CD4-positive, alpha-beta T cell treated with Interleukin-6 for 4 hours (primary cell): ENCODE measurements at places on chromosomes 11 and 22.

GRCh38 chr11:67317888-67318555 is 14.7 kb downstream of the SSH3 start:
- DNase-seq: peak; percentile 49

GRCh38 chr11:127034973-127035372 is 34.4 kb upstream of the KIRREL3 start:
- no peak for DNase-seq

GRCh38 chr11:128246364-128246801 is 341.0 kb downstream of the ETS1 start:
- DNase-seq: no peak

DNA sequence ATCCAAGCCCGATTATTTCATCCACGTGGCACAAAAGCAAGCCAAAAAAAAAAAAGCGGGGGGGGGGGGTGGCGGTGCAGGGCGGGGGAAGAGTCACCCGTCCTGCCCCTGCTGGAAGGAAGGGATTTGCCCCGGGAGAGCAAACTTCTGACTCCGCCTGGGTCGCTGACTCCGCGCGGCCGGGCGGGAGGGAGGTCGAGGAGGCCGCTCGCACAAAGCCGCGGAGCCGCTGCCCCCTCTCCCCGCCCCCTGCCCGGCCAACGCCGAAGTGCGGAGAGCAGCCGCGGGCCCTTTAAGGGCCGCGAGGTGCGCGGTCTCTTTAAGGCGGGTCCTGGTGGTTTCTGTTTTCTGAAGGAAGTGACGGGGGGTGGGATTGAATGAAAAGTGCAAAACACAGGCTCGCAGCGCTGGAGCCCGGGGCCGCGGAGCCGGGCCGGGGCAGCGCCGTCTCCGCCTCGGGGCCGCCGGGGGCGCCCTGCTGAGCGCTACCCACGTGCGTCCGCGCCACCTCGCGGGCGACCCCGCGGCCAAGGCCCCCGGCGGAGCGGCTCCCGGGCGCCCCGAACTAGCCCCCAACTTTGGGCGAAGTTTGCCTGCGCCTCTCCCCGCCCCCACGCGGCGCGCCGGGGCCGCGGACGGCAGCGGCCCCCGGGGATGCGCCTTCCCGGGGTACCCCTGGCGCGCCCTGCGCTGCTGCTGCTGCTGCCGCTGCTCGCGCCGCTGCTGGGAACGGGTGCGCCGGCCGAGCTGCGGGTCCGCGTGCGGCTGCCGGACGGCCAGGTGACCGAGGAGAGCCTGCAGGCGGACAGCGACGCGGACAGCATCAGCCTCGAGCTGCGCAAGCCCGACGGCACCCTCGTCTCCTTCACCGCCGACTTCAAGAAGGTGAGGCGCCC is at the start of gene OAF:
Gene OAF, plus strand, starts transcription at position 407 of the 896 bp plus-strand sequence. Its CDS starts 248 bp downstream, at position 655.
- DNase-seq: peak; percentile 67

DNA sequence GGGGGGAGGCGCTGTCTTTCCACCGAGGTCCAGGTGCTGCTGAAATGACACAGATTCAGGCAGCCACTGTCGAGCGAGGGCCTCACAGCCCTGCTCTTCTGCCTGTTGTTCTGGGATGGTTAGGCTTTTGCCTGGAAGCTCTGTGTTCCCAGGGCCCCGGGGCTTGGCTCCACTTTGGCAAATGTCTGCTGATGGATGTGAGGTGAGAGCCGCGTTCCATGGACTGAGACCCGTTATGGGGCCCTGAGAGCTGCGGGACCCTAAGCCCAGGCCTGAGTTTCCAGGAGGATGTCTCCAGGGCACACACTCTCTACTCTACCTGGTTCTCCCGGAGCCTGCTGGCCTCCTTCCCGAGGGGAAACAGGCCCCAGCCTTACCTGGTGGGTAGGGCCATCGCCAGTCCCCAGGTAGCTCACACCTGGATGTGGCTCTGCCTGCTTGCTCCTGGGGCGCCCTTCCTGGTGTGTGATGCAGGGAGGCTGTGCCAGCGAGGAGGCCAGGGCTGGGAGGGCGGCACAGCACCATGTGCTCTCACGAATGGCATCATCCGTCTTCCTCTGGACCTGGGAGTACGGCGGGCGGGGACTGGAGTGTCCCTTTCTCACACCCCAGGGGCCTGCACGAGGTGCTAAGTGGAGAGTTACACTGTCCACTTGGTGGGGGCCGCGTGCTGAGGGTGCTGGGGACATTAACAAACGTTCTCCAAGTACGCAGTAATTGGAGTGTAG is 435.5 kb downstream of the TBC1D22A start:
- DNase-seq: no peak

DNA sequence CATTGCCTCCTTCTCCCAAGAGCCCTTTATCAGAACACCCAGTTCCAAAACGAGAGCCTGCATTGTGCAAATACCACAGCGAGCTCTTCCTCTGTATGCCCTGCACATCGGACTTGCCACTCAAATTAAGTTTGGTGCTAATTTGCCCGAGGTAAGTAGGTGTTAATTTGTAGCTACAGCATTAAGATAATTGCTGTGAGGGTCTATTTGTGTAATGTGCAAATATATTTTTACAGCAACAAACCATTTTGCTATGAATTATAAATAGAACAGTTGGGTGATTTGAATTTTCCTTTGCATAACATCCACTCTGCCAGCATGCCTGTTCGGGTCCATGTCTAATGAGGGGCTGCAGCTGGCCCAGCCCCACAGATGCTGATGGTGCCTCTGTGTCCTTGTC is 8.1 kb downstream of the ARHGAP8 start:
- DNase-seq: no peak

DNA sequence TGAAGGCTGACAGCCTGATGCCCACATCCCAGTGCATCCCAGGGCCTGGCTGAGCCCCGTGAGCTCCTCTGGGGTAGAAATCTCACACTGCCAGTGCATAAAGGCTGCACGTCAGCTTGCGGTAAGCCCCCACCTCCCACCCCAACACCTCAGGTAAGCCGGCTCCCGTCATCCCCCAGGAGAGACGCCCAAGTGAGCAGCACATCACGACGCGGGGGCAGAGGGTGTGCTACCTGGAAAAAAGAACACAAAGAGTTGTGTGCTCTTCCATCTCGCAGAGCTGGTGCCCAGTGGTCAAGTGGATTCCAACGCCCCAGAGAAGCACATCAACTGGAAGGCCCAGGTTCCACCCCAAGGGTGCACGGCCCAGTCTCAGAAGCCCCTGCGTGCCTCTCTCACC is 50.0 kb downstream of the IGSF9B start:
- DNase-seq: no peak

DNA sequence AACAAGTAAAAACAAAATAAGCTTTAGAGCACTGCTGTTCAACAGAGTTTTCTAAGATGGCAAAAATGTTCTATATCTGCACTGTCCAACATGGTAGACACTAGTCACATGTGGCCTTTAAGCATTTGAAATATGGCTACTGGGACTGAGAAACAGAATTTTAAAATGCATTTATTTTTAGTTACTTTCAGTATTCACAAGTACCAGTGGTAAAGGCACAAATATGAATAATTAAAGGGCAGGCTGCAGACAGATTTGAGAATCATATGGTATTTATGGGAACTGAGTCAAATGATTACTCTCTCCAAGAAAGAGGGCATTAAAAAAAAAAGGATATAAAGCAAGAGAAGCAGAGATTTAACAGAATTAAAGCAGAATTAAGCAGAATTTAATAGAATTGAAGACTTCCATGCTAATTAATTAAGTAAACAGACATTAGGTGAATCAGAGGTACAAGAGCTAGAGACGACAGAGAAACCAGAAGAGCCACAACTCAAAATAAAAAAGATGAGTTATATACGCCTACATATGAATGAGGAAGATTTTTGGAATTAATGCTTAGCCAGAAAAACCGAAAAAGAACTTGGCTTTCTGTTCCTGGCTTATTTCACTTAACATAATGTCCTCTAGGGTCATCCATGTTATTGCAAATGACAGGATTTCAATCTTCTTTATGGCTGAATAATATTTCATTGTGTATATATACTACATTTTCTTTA is 160.4 kb downstream of the ATG16L2 start:
- DNase-seq: no peak

DNA sequence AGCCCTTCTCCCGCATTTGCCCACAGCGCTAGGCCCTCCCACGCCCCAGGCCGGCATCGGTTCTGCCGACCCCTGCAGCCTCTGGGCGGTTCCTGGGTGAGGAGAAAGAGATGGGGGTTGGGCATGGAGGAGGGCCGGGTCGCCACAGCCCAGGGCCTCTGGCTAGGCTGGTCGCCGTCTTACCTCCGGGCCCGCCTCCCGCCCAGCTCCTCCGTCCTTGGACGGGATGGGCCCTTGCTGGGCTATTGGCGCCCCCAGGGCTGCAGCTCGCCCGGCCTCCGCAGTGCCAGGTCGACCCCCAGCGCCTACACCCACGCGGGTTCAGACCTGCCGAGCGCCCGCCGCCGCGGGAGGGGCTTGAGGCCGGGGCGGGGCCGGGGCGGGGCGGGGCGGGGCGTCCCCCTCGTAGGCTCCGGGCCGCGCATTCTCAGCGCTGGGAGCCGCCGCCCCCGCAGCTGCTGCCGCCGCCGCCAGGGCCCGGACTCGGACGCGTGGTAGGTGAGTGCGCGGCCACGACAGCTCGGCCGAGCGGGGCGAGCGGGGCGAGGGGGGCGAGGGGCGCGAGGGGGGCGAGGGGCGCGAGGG is at the start of gene CD151:
Gene CD151, plus strand, starts transcription at position 424 of the 585 bp plus-strand sequence. CDS start 3,118 bp downstream, outside the sequence.
- DNase-seq: peak; percentile 74

GRCh38 chr11:120089036-120090001 is 48.6 kb downstream of the TRIM29 start:
- no peak for DNase-seq

- DNase-seq: no peak
Measured at GRCh38 chr11:111978028-111978771, 41.1 kb downstream of the DIXDC1 start.

- peak; percentile 79 for DNase-seq
Measured at GRCh38 chr11:65419772-65420481, 2.7 kb upstream of the NEAT1 start.

DNA sequence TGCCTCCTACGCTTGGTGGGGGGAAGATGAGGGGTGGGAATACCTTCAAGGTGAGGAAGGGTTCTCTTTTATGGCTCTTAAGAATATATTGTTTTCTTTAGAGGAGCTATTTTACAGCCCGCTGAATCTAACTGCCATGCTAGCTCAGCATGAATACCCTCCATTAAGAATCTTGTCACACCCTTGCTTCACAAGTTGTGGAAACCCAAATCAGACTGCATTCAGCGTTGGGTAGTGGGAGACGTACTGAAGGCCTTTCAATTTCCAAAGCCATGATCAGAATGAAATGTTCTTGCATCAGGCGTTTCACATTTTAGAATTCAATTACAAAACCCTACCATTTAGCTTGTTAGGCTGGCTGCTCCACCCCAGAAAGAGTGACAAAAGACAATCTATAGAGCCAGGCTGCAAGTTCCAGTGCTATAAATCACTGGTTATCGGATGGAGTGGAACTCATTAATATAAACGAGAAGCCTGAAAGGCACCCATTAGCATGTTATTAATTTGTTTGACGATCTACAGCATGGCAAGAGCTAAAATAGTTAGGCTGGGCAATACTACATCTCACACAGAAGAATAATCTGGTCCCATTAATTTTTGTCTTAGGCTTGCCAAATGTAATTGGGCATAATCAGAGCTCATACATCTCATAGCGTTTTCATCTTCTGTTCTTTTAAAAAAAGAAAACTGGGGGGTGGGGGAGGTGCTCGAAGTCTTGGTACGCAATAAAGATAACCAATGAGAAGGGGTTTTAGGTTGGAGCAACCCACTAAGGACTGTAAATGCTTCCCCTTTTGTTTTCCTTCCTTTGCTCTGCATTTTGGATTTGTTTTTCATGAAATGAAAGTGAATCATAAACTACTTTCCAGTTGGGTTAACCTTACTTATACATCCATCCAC is 57.5 kb downstream of the ABTB2 start:
- DNase-seq: no peak

DNA sequence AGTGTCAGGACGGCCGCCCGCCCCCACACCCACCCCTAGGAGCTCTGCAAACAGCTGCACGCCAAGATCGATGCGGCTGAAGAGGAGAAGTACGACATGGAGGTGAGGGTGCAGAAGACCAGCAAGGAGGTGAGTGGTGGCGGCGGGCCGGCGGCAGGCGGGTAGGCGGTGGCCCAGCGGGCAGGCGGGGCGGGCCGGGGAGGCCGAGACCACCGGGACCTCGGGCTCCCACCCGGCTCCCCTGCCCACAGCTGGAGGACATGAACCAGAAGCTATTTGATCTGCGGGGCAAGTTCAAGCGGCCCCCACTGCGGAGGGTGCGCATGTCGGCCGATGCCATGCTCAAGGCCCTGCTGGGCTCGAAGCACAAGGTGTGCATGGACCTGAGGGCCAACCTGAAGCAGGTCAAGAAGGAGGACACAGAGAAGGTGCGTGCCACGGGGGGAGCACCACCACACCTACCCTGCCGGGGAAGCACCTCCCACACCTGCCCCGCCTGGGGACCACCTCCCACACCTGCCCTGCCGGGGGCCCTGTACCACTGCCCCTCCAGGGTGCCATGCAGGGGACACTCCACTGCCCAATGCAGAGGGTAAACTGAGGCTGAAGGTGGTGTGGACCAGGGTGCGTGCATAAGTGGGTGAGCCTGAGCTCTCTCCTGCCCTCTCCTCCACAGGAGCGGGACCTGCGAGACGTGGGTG is 2.1 kb downstream of the TNNI2 start:
- DNase-seq: no peak

- DNase-seq: no peak
Measured at GRCh38 chr11:72001834-72002591, 3.3 kb downstream of the IL18BP start.

GRCh38 chr11:126484266-126484665 is 128.8 kb downstream of the ST3GAL4 start:
- no peak for DNase-seq

DNA sequence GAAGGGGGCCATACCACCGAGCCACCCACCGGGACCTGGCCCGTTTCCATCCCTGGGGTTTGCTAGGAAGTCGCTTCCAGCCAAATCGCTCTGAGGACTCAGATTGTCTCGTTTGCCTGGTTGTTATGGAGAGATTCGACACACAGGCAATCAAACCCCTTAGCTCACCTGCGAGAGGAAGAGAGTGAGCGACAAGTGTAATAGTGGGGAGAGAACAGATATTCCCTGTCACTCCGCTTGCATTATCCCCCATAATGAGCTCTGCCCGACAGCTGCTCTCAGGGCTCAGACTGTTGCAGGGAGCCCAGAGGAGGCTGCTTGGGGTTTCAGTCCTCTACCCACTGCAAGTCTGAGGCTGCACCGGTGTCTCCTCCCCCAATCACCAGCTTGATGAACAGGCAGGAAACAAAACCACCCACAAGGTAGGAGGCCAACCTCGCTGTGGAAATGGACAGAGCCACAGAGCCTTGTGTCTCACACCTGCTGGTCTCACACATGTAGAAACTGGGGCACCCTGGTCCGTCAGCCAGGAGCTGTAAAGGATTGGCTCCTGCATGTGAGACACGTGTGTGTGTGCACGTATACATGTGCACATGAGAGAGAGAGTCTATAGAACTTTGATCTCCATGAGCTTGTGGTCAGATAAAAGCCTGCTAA is 351.1 kb downstream of the BUD13 start:
- DNase-seq: no peak

DNA sequence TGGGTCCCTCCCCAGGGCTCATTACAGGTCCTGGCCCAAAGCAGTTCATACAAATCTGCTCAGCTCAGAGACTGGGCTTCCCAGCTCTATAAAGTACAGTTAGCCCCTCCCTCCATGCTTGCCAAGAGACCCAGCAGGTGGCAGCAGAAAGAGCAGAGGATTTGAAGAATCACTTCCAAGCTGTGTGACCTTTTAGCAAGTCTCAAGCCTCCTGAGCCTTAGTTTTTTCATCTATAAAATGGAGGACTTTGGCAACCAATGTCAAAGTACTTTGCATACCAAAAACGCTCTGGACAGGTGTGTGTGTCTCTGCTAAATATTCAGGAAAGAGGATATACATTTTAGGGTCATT is 26.6 kb downstream of the RELT start:
- DNase-seq: no peak

GRCh38 chr22:40567106-40567505 is 69.4 kb downstream of the MRTFA start:
- DNase-seq: no peak

- no peak for DNase-seq
Measured at GRCh38 chr11:22431106-22431505, 92.9 kb downstream of the SLC17A6 start.
